ENCODE measurements at places on chromosomes 16 and 17.

- DNase-seq = no peak
These were observed 16.7 kb downstream of the CA5A start for GRCh38 chr16:87919681-87919994.

- DNase-seq = peak; percentile 29
These were observed at the start of gene MT3 for GRCh38 chr16:56589141-56590039. TSS of gene MT3 (plus strand) at chr16:56589528. CDS start at chr16:56589591, 63 bp downstream.

DNA sequence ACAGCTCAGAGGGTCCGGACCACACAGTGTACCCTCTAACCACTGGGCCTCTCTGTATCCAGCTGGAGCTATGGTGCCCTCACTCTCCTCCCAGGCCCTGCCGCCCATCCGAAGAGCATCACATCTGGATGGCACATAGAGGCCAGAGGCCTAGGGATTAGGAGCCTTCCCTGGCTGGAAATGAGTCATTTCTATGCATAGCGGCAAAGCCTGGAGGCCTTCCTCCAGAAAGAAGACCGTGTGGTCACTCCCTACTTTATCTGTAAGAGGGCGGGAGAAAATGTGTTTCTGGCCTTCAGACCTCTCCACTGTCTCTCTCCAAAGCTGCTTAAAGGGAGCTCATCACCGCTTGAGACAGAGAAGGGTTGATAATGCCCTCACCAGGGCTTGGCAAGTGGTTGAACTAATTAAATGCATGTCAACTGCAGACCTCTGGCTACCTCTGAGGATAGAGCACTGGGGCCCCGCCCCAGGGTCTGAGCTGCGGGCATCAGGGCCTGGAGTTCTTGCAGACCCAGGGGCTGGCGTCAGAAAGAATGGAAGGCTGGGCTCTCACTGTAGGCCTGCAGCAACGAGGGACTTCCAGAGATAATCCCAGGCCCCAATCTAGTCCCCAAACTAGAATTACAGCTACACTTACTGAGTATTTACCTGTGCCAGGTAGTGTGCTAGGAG, 122.2 kb downstream of the IRX5 start:
- DNase-seq = no peak

DNA sequence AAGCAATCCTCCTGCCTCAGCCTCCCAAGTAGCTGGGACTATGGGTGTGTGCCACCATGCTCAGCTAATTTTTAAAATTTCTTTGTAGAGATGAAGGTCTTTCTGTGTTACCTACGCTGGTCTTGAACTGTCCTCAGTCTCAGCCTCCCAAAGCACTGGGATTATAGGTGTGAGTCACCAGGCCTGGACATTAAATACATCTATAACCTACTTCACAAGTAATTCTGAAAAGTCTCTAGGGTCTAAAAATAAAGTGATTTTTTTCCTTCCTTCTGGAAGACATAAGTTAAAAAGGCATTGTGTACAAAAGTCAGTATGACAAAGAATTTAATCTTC, 118.3 kb downstream of the PARN start:
- DNase-seq = no peak

GRCh38 chr16:57976331-57976796, 5.4 kb upstream of the CNGB1 start:
- DNase-seq = no peak

All from NCI-H774 (cell line).